ENCODE measurements at places on chromosomes 4 and X.

- DNase-seq, result no peak
These were observed 12.7 kb downstream of the WFS1 start for GRCh38 chr4:6282314-6282771.

DNA sequence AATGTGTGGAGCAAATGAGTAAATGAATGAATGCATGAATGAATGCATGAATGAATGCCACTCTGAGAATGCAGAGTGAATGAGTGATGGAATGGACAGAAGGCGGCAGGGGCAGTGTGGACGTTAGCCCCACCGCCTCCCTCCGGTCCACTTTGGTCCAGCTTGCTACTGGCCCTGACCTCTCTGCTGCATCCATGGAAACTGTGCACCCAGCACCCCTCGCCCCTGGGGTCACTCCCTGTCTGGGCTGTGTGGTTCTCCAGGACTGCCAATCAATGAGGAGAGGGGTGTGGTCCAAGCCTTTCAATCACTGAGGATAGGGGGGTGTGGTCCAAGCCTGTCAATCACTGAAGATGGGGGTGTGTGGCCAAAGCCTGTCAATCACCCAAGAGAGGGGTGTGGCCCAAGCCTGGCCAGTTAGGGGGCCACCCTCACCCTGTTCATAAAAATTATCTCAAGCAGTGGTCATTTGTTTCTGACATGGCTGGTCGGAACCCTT, 39.2 kb upstream of the ASMTL start:
- no peak for DNase-seq

- DNase-seq, result no peak
These were observed 4.0 kb downstream of the C4orf46 start for GRCh38 chr4:158667651-158668198.

DNA sequence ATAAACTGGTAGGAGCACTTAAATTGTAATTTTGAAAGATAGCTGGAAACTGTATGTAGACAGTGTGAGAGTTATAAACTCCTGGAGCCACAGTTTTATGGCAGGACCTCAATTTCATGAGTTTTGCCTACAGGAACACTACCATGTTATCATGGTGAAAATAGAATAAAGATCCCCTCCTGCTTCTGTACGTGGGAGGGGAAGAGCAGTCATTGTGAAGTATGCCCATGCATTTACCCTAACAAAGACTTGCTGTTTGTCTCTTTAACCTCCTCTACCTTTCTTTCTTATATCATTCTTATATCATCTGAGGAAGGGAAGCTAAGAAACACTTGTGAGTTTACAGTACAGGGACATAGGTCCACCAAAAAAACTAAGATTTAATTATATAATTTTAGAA, 327.0 kb downstream of the PCDH10 start:
- DNase-seq, result no peak

GRCh38 chr4:56118055-56118454, 169.3 kb downstream of the CEP135 start:
- peak; percentile 46 for DNase-seq

- DNase-seq, result no peak
These were observed 193.4 kb downstream of the UGT8 start for GRCh38 chr4:114791976-114792375.
